CD4-positive, alpha-beta T cell treated with Interleukin-2 at 100 ng/mL for 4 hours (primary cell): ENCODE measurements at places on chromosomes 16 and 17.

- DNase-seq = no peak
These were observed 284.0 kb upstream of the PMFBP1 start for GRCh38 chr16:72455743-72456659.

DNA sequence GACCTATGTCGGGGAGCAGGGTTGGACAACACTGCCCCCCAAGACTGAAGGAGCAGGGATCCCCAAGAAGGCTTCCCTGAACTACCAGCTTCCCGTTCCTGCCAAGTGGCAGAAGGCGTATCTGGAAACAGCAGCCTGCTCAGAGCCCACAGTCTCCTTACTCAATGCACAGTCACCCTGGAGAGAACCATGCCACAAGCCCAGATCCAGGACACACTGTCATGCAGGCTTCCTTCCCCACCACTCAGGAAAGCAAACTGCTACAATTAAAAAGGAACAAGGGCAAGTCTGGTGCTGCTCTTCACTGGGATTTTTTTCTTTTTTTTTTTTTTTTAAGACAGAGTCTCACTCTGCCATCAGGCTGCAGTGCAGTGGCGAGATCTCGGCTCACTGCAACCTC is 8.2 kb downstream of the WDR45B start:
- DNase-seq = no peak

GRCh38 chr17:42895185-42895555 is 5.4 kb upstream of the G6PC1 start:
- no peak for DNase-seq

DNA sequence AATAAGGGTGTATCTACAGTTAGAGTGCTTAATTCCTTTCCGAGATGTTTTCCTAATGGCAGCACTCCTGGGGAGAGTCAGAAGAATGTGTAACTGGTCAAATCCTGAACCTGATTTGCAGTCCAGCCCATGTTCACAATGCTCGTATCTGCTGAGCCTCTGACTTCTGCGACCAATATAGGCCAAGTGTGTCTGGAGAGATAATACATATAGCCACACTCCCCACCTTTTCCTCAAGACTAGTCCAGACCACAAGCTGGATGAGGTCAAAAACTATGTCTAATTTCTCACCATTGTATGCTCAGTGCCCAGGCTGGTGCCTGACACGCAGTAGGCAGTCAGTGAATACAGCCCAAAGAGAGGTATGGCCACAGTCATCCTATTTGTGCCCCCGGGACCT is 58.0 kb downstream of the XYLT1 start:
- DNase-seq = no peak

- DNase-seq = no peak
These were observed 193.0 kb downstream of the SPECC1 start for GRCh38 chr17:20202141-20202621.

DNA sequence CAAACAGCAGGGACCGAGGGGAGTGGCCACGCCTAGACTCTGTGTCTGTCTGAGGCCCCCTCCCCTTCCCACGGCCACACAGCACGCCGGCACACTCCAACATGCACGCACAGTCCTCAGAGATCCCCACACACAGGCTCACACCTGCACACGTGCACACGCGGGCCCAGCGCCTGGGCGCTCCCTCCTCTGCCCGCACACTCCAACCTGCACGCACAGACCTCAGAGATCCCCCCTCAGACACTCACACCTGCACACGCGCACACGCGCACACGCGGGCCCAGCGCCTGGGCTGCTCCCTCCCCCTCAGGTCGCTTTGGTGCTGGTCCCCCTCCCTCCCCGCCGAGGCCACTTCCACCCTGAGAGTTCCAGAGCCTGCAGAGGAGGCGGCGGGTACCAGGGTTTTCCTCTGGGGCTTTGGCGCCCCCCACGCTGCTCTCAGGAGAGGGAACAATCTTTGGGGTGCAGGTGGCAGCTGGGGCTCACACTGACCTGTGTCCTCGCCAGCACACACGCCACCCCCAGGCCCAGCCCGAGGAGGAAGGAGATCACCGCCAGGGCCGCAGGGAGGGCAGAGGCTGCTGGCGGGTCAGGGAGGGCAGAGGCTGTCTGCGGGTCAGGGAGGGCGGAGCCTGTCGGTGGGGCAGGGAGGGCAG is 1.6 kb downstream of the CD7 start:
- DNase-seq = peak; percentile 44

- no peak for DNase-seq
These were observed 6.6 kb downstream of the CDH1 start for GRCh38 chr16:68743664-68744063.

GRCh38 chr16:85615014-85615851 is 2.1 kb downstream of the GSE1 start:
- peak; percentile 51 for DNase-seq

DNA sequence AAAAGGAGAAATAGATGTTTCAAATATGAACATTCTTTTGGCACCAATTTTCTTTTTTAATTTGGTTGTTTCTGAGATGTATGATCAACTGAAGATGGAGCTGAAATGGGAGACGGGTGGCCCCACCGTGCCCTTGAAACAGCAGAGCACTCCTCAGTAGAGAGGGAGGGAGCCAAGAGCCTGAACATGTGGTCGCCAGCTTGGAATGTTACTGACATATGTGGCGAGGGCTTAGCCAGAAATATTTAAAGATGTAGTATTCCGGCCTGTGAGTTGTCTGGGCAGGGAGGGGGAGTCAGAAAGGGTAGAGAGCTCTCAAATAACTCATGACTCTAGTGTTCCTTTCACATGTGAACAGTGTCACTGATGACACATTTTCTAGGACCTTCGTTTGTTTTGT is 13.3 kb upstream of the MRC2 start:
- DNase-seq = no peak

DNA sequence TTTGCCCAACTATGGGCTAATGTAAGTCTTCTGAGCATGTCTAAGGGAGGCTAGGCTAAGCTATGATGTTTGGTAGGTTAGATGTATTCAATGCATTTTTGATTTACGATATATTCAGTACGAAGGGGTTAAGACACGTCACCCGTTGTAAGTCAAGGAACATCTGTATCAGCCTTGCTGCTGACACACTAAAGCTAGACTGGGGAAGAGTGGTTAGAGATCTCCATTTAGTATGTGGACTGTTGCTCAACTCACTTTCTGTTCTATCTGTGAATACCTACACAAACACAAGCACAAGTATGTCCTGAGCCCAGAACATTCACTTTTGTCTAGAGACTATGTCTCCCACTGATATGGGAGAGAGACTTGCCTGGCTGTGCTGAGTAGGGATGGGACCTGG is 71.5 kb downstream of the VMP1 start:
- DNase-seq = no peak

GRCh38 chr17:58378733-58379510 is 26.9 kb upstream of the SUPT4H1 start:
- peak; percentile 5 for DNase-seq

DNA sequence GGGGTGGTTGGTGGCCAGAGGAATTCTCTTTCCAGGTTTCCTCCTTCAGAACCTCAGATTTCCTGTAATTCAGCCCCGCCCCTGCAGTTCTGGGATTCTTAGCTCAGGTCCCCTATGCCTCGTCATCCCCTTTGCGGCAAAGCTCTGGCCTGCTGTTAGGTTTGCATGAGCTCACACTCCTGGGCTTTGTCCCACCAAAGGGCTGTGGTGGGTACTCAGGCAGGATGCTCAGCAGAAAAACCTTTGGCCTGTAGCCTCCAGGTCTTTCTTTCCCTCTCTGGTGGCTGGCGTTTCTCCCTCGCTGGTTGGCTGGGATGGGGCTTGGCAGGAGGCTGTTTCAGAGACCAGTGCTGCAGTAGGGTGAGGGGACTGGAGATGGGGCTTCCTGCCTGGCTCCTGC is 9.6 kb upstream of the PLEKHG4 start:
- DNase-seq = no peak

DNA sequence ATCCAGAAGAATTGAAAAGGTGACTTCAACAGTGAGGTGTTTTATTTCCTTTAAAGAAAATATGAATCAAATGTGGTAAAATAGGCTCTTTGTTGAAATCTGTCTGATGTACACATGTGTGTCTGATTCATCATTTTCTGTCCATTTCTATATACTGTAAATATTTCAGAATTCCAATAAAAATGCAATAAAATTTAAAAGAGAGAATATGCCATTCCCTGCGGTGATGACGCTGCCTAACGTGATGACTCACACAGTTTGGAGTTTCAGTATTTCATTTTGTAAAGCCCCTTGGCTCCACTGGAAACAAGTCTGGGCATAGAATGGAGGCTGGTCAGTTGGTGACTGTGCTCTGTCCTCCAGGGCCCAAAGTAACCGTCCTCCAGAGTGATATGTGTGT is 482.5 kb upstream of the CDH5 start:
- no peak for DNase-seq

DNA sequence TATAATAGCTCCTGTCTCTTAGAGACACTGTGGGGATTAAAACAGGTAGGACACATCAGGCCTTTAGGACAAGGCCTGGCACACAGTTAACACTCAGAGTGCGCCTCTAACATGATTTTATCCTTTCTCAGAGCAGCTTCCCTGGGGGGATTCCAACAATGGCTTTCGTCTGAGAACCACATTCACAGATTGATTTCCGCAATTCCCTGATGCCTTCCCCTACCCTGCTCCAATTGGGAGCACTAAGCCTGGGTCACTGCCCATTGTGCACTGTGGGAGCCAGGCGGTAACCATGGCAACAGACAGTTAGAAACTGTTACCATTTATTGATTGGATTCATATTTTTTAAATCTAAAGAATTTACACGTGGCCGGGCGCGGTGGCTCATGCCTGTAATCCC is 5.9 kb upstream of the ALKBH5 start:
- DNase-seq = no peak

DNA sequence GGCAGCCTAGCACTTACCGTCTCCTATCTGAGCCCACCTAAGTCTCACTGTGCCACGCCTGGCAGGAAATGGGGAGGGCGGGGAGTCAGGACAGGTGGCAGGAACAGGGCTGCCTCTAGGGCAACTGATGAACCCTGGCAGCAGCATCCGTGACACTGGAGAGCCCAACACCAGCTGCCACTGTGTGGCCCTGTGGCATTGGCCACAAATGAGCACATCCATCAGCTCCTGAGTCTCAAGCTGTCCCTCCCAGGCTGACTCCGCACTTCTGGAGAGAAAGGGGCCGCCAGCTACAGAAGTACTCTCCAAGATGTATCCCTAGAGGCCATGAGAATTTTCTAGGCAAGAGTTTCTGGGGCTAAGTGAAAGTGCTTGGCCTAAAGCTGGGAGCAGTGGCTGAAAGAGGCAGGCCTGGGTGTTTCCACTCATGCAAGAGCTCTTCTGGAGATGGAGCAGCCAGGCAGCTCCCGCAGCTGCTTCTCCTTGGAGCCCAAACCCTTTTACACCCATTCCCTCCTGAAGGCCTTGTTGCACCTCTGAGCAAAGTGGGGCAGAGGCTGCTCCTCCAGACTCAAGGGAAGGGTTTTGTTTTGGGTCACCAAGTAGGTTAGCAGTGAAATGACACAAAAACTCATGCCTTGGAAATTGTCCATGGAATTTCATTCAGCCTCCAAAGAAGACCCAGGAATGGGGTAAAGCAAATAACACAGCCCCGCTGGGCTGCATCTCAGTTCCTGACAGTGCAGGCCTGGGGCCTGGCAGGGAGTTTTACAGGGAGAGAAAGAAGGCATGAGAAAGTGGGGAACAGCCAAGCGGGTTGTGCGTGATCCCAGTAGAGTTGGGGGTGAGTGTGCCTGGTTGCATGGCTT is 25.8 kb downstream of the PEMT start:
- DNase-seq = no peak

GRCh38 chr16:88197481-88198456 is 185.0 kb upstream of the ZNF469 start:
- DNase-seq = no peak

- no peak for DNase-seq
These were observed 340.3 kb downstream of the FOXL1 start for GRCh38 chr16:86918637-86919036.

GRCh38 chr17:3647769-3648555 is 11.4 kb downstream of the CTNS start:
- DNase-seq = peak; percentile 15

- DNase-seq = no peak
These were observed 11.8 kb downstream of the TEX14 start for GRCh38 chr17:58680038-58680369.

DNA sequence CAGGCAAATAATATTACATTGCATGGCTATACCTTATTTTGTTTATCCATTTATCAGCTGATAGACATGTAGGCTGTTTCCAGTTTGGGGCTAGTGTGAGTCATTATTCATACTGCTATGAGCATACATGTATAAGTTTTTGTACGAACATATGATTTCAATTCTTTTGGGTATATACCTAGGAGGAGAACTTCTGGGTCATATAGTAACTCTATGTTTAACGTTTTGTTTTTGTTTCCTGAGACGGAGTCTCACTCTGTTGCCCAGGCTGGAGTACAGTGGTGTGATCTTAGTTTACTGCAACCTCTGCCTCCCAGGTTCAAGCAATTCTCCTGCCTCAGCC is 2.4 kb upstream of the ITGAL start:
- peak; percentile 30 for DNase-seq

- DNase-seq = no peak
These were observed at the start of gene MT1A for GRCh38 chr16:56637814-56638750. TSS of gene MT1A (plus strand) at chr16:56638666. CDS start at chr16:56638739, 73 bp downstream.

DNA sequence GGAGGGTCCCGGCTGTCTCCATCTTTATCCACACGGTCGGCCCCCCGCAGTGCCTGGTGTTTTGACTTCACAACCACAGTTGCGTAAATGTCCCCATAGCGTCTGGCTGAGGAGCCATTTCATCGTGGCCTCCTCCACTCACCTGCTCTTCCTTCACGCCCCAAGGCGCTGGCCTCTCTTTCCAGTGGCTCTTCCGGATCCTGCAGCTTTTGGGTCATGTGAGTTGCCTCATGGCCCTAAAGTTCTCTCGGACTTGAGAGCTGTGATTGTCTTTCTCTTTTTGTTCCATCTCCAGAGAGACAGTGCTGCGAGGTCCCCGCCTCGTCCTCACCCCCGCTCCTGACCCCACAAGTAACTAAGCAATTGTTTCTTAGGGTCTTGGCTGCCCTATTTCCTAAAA is 22.7 kb downstream of the FLYWCH1 start:
- no peak for DNase-seq

GRCh38 chr16:65124212-65124548 is 2.3 kb upstream of the CDH11 start:
- DNase-seq = no peak

DNA sequence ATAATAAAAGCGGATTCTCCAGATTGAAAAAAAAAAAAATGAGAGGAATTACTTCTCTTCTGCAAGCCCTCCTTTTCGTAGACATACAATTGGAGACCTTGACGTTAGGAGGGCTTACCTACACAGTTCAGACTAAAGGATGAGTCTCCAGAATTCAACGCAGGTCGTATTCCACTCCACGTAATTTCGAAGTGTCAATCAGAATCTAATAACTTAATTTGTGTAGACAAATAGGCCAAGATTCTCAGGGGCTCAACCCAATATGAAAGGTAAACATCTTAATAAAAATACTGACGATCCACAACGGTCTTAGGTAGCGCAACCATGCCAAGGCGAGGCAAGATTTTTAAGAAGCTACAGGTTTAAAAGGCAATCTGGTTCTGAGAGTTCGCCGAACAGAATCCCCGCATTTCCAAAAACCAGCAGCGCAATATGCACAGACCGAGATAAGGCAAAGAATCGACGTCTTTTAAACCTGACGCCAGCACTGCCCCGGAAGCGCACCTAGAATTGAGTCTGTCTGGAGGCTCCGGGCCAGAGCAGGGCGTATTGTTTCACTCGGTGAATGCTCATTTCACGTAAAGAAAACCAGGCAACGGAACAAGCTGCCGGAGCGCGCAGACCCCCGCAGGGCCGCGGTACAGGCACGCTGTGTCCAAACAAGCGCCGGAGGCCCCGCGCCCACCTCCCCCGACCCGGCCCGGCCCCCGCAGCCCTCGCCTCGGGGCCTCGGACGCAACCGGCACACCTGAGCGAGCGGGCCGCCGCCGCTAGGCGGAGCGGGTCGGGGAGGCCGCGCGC is 623 bp downstream of the MBTPS1 start:
- peak; percentile 60 for DNase-seq

- no peak for DNase-seq
These were observed 18.9 kb downstream of the UTP6 start for GRCh38 chr17:31882571-31882970.
